Cerebellar nuclear complex (tissue), 1 donor: ENCODE measurements at places on chromosomes 6 and 20.

- no peak for DNase-seq
Measured at GRCh38 chr6:72061286-72061685, 174.9 kb downstream of the RIMS1 start.

DNA sequence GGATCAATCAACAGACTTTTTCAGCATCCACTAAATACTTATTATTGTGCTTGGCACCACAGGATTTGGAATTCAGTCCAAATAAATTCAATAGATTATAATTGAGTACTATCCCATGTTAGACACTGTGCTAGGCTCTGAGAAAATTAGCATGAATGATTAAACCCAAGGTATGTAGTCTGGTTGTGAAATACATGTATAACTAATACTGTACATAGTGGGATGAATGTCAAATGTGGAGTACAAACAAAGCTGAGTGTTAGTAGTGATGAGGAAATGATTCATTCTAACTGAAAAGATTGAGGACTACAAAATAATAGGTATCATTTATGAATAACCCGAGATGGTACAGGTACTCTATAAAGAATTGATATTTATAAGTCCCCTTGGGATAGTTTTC lies 111.9 kb upstream of the FLRT3 start:
- DNase-seq = no peak

DNA sequence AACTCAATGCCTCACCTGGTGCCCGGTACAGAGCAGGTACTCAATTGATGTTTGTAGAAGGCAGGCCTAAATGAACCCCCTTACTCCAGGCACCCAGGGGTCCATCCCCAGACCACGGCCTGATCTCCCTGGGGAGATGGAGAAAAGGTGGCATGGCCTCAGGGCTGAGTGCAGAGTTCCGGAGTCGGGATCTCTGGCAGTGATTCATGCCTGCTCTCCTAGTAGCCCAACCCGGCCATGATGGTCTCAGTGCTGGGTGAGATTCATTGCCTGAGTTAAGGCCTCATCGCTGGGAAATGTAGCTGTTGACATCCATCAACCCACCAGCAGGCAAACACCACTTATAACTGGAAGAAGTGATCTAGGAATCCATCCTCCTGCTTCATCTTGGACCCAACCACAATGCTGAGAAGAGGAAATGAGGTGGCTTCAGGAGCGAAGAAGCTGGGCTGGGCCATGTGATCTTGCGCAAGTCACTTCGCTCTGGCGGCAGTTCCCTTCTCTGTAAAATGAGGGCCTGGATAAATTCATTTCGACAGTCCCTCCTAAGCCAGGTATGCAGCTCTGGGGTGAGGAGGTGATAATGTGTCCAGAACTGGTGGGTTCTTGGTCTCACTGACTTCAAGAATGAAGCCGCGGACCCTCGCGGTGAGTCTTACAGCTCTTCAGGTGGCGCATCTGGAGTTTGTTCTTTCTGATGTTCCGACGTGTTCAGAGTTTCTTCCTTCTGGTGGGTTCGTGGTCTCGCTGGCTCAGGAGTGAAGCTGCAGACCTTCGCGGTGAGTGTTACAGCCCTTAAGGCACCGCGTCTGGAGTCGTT lies 24.7 kb downstream of the ETV7 start:
- DNase-seq = no peak

DNA sequence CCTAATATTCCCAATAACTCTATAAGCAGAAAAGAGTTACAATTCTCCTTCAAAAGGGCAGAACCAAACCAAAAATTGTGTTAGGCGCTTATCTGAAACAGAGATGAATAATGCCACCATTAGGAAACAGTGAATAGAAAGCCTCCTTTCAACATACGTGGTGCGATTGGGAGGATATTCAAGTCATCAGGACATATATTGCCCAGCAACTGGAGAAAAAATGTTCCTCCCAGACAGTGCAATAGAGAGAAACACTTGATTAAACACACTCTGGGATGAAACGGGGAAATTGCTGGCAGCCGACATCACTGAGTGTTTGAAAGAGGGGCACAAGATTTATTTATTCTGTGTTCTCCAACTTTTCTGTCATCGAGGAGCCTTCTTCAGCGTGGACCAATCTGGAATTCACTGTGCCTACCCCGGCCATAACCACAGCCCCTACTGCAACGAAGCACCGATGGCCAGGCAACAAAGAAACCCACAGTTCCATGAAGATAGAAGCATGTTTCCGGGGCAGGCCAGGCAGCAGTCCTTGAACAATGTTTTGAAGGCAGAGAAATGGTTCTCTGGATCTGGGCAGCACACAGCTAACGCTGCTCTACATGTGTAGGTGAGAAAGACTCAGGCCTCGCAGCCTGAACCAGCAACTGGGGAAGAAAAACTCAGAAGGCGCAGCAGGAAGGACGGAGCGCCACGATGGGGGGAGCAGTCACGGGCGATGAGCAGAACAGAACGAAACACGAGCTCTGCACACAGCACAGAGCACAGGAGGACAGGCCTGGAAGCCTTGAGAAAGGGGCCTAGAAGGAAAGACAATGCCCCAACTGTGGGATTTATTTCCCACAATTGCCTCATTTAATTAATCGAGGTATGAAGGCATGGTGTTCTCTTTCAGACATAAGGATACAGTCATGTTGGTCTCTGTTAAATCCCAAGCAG lies 234.2 kb upstream of the FOXQ1 start:
- DNase-seq = no peak

GRCh38 chr6:35600659-35601125 lies 88.0 kb upstream of the TULP1 start:
- DNase-seq = no peak

GRCh38 chr6:4581468-4582385 lies 194.5 kb upstream of the CDYL start:
- no peak for DNase-seq

- DNase-seq = no peak
Measured at GRCh38 chr6:155084431-155085123, 89.5 kb downstream of the TIAM2 start.

- no peak for DNase-seq
Measured at GRCh38 chr6:124441450-124441849, 520.8 kb upstream of the RNF217 start.

DNA sequence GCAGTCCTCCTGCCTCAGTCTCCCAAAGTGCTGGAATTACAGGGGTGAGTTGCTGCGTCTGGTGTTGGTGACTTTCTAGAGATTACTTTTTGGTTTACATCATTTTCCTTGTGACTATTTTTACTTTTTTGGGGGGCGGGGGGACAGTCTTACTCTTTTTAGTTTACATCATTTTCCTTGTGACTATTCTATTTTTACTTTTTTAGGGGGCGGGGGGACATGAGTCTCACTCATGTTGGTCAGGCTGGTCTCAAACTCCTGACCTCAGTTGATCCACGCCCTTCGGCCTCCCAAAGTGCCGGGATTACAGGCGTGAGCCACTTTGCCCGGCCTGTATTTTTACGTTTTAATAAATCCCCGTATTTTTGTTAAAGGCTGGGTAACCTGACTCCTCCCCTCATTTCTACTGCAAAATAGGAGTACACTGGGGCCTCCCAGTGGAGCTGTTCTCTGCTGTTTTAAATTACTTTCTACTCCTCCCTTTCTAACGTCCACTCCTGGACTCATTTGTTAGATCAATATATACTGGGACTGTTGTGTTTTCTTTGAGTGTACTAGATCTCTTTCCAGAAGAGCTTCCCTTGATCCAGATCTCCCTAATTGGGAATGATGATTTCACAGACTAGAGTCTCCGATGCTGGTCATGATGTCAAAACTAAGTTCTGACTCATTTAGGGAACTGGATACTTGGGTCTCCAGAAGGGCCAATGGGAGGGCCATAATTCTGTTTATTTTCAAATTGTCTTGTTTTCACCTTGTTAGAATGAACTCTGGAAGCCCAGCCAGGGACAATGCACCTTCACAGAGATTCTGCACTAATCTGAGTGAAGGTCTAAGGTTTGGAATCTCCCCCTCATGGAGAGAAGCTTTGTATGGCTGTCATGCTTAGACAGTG lies 9.2 kb downstream of the HSPA1B start:
- DNase-seq = no peak

GRCh38 chr6:169969372-169970099 lies 218.1 kb downstream of the ERMARD start:
- DNase-seq = no peak

DNA sequence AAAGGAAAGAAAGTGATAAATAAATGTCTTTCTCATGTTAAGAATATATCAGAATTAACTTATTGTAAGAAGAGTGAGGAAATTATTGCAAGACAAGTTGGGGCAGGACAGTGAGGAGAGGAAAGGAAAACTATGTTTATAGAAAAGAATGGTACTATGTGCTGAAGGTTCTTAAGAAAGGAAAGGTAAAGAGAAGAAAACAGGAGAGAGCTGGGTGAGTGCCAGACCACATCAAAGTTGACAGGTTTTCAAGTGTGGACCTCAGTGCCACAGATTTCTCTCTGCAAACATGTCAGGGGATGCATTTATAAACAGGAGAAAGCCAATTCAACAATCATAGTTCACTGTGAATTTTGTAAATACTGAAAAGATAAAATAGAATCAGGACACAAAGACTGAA lies 439.2 kb downstream of the PKHD1 start:
- DNase-seq = no peak
